ENCODE measurements at places on chromosomes 16 and 17. TPM values are rescaled to one million over a fixed set of nuclear protein-coding genes. Genes with fewer than 3 reads are reported as not detected.

The DHRS7C gene
- not detected for total RNA-seq

GRCh38 chr16:28563218-28563617, 9.5 kb downstream of the SGF29 start:
- no peak for DNase-seq

The FSCN2 gene
- total RNA-seq, result 5.1 TPM

The HS3ST2 gene
- under 0.01 TPM for total RNA-seq

DNA sequence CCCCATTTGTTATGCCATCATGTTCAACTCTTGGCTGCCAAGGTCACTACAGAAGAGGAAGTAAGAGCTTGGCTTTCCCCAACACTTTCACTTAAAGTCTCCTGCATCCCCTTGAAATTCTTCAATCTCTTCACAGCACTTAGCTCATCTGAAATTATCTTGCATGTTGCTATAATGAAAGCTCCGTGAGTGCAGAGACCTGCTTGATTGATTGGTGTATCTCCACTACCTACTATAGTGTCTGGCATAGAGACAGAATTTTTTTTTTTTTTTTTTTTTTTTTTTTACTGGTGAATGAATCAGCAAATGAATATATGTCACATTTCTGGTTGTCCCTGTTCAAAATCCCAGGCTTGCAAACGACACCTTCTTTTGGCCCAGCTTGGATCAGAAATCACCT, 1.9 kb upstream of the SDR42E1 start:
- no peak for DNase-seq

DNA sequence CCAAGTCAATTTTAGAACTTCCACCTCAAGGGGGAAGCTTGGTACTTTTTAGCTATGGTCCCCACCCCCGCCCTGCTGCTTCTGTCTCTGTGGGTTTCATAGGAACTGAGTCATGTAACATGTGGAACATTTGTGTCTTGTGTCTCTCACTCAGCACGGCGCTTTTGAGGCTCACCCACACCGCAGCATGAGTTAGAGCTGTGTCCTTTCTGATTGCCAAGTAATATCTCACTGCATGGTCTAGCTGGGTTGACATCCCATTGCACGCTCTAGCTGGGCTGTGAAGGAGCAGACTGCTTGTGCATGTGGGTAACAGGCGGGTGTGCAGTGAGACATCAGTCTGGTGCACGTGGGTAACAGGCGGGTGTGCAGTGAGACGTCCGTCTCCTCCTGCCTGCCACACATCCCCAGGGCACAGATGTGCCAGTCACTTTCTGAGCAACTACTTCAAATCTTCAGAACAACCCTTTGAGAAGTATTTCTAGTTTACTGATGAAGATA, 26.4 kb upstream of the SLC7A5 start:
- DNase-seq, result peak; percentile 80

The WSCD1 gene
- total RNA-seq, result not detected

The AATK gene
- total RNA-seq, result under 0.01 TPM

DNA sequence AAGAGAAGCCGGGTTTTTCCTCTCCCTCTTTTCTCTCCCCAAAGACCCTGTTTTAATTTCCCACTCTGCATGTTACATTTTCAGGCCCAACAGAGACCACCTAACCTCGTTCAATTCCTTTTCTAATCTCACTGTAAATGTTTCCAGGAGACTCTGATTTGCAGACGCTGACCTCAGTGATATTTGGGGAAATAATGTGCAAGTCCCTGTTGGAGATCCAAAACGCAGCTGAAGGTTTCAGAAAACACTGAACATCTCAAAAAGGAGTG, 386.6 kb downstream of the NPIPA8 start:
- DNase-seq, result no peak

The SDR42E2 gene
- not detected for total RNA-seq

DNA sequence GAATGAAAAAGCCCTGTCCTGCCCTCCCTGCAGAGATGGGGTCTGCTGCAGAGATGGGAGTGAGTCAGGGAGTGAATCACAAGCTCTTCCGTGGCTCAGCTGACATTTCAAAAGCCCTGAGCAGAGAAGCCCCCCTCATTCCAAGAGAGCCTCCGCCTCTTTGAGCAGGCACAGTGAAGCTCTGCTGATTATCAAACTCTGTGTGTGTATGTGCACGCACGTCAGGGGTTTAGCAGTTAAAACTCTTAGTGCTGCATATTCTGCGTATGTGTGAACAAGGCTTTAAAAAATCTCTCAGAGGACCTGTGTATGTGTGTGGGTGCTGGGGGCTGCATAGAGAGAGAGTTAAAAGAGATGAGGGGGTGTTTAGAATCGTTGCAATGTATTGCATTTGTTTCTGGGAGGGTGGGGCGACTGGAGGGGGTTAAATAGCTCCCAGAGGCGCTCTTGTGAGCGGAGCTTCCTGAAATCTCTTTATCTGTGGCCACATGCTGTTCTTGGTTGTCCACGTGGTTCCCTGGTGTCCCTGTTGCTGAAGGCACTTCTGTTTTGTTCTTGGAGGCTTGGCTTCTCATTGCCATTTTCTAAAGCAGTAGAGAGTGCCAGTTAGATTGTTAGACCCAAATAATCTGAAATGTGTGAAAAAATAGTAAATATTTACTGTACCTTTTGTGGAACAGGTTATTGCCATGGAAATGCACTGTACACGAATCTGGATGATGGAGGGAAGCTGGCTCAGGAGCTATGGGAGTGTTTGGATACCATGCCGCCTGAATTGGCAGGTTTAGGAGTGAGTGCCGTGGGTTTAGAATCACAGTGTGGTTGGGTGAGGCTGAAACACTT, 116.6 kb downstream of the PRKCB start:
- DNase-seq, result no peak

The GP1BA gene
- not detected for total RNA-seq

- no peak for DNase-seq
Measured at GRCh38 chr17:40139566-40140058, 725 bp upstream of the CASC3 start.

GRCh38 chr17:63399856-63400255, 46.2 kb downstream of the CYB561 start:
- DNase-seq, result peak; percentile 63

The ZFHX3 gene
- 14.1 TPM for total RNA-seq

GRCh38 chr17:77735081-77735565, 223.4 kb upstream of the TNRC6C start:
- DNase-seq, result no peak

DNA sequence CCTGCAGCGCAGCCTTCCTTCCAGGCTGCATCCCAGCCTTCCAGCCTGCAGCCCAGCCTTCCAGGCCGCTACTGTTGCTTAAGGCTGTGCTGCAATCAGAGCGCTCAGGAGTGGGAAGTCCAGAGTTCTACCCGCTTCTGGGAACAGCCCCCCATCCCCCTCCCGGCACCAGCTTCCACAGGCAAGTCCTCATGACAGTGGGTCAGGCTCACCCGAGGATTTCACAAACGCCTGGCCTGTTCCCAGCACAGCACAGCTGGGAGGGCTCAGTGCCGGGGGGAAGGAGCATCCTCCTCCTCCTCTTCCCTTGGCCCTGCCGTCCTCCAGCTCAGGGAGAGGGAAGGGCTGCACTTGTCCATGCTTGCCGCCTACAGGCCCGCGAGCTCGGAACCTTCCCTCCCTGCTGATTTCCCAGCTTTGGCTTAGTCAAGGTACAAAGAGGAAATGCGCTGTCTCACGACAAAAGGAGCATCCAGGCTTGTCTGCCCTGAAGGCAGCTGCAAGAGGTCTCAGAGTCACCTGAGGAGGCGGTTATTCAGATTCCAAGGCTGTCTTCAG, 8.3 kb downstream of the SOCS3 start:
- DNase-seq, result peak; percentile 92

The CD19 gene
- total RNA-seq, result not detected

All from osteoblast (primary cell).